NCI-H2171 (cell line): ENCODE measurements at places on chromosomes 7 and 10.

DNA sequence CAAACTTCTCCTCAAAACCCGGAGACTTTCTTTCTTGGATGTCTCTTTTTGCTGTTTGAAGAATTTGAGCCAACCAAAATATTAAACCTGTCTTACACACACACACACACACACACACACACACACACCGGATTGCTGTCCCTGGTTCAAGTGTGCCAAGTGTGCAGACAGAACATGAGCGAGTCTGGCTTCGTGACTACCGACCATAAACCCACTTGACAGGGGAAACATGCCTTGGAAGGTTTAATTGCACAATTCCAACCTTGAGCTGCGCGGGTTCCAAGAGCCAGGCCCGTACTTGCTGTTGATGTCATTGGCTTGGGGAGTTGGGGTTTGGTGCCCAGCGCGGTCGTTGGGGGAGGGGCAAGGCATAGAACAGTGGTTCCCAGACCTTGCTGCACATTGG lies 1.7 kb downstream of the EGFR start:
- no peak for DNase-seq

- DNase-seq = no peak
These were observed at the start of gene MYO1G for GRCh38 chr7:44978511-44979366. MYO1G (minus strand) TSS chr7:44979015; CDS start chr7:44978961, 54 bp downstream.

GRCh38 chr7:90597563-90598253 lies 1.6 kb downstream of the CDK14 start:
- DNase-seq = no peak

- no peak for DNase-seq
These were observed 660.1 kb upstream of the AUTS2 start for GRCh38 chr7:68938151-68938550.

GRCh38 chr7:47758546-47758945 lies 176.6 kb upstream of the TNS3 start:
- DNase-seq = no peak

- DNase-seq = no peak
These were observed 64.3 kb downstream of the STEAP1B start for GRCh38 chr7:22435720-22436119.

DNA sequence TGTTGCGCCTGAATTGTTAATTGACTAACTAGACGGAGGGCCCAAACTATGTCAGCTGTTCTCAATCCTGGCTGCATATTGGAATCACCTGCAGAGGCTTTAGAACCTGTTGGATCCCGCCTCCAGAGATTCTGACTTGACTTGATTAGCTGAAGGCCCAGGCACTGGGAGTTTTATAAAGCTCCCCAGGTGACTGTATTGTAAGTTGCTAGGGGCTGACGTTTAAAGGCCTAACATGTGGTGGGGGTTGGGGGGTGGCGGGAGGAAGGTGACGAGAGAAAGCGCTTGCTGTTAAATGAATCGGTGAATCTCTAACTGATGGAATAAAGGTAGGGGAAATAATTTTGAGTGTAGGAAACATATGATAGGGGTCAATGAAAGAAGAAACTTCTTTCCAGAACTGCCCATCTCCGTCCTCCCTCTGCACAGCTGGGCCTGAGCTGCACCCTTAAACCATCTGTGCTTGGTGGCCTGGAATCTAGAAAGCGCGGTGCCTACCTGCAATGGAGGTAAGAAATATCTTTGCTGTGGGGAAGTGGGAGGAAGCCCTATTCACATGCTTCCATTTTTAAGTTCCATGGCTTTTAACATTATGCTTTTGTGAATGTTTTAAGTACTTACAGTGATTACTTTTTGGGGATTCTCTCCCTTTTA lies 225.0 kb upstream of the FAM3C start:
- no peak for DNase-seq

DNA sequence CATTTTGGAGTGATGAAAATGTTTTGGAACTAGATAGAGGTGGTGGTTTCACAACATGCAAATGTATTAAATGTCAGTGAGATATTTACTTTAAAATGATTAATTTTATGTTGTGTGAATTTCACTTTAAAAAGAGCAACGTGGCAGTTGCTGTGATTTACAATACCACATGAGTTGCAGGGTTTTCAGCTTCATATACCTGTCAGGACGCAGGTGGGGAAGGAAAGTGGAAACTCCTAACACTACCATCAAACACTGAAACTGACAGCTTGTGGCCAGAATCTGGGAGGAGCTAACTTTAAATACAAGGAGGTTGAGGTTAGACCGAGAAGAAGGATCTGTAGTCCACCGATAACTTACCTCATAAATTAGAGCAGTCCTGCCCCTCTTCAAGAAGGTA lies 168.9 kb upstream of the TMEM72 start:
- DNase-seq = no peak

DNA sequence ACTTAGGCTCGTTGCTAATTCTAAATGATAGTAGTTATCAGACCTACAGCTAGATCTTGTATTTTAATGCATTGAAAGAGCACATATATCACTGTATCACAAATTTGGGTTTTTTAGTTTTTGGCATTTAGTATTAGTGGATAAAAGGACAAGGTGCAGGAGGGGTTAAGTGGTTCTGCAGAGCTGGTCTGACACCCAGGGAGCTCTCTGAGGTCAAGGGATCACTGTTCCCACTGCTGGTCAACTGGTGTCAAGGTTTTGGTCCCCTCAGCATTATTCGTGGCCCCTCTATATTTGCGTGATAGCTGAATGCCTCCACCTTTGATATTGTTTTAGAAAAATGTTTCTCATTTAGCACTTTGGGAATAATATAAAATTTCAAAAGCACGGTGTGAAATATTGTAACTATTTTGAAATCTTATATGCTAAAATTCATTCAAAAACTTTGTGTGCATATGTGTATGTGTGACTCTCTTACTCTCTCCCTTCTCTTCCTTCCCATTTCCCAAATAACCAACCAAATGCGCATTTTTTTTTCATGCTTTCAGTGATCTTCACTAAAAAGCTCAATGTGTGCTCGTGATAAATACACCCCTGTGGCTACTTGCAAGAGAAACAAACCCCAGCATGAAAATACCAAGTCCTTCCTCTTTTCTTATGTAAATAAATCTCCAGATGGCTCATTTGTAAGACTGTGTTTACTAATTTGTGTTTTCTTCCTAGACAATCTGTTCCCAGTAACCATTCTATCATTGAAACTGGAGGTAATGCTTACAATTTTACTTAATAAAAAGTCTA lies 309.2 kb downstream of the FGFR2 start:
- DNase-seq = no peak

DNA sequence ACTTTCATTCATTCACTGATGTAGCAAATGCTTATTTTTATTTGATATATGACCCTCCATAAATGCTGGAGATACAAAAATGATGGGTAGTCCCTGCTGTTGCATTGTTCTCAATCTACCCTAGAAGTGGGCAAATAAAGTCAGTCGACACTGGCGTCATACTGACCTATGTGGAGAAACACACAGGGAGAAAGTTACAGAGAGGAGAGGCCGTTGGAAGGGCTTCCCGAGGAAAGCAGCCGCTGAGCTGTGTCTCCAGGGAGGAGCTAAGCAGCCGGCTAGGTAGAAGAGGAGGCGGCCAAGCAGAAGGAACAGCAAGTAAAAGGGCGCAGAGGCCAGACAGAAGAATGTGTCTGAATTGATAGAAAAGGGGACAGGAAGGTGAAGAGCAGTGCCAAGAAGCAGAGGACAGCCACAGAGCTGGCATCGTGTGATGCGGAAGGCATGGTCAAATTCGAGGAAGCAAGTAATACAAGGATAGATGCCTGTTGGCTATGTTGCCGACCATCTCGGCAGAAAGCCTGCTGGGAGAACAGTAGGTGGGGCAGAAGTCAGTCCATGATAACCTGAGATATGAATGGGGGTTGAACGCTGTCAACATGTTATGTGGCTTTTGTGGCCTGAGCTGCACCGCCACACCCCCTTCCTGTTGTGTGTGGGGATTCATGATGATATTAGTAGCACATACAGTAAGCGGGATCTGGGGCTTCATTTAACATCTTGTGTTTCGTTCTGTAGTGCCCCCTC lies 25.9 kb downstream of the ST8SIA6 start:
- no peak for DNase-seq

GRCh38 chr10:5168897-5169420 lies 16.0 kb downstream of the AKR1C8 start:
- DNase-seq = no peak

DNA sequence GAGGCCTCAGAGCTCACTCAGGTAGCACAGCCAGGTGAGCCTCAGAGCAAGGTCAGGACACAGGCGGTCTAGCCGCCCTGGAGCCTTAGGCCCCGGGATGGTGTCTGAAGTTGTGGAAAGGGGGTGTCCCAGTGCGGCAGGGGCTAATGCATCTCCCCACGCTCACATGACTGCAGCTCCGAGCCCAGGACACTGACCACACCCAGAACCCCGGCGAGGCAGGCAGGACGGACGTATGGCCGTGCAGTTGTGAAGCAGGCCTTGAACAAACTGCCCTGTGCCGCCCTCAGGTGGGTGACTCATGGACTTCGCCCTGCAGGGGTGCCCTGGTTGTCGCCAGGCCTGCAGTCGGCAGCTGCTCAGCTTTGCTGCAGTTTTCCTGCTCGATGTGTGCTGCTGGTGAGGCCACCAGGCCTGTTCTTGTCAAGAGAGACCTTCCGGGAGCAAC lies 5.0 kb upstream of the PRKAR1B start:
- DNase-seq = peak; percentile 76

DNA sequence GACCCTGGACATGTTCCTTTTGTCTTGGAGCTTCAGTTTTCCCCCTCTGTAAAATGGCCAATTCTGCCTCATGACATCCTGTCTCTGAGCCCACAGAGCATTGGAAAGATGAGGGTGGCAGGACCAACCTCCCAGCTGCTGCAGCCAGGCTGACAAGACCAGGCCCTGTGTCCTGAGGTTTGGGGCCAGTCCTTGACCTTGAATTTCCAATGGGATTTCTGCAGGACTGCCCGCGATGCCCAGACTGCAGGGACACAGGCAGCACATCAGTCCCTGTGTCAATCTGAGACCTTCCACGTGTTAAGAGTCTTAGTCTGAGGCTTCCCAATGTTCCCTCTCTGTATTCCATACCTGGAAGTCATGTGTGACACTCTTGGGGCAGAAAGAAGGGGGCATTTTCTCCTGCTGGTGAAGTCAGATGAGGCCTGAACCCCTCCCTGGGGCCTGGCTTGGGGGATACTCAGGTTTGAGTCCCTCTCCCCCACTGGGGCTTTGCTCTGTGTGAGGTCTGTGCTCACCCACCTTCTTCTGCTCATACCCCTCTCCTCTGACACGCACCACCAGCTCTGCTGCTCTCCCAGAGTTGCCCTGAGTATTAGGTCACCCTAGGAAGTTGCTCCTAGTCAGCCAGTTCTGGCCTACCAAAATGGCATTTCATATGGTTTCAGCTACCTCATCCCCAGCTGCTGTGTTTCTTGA lies 79.2 kb downstream of the ADCY1 start:
- no peak for DNase-seq

- DNase-seq = no peak
These were observed 39.9 kb upstream of the HDAC9 start for GRCh38 chr7:18455606-18456005.

DNA sequence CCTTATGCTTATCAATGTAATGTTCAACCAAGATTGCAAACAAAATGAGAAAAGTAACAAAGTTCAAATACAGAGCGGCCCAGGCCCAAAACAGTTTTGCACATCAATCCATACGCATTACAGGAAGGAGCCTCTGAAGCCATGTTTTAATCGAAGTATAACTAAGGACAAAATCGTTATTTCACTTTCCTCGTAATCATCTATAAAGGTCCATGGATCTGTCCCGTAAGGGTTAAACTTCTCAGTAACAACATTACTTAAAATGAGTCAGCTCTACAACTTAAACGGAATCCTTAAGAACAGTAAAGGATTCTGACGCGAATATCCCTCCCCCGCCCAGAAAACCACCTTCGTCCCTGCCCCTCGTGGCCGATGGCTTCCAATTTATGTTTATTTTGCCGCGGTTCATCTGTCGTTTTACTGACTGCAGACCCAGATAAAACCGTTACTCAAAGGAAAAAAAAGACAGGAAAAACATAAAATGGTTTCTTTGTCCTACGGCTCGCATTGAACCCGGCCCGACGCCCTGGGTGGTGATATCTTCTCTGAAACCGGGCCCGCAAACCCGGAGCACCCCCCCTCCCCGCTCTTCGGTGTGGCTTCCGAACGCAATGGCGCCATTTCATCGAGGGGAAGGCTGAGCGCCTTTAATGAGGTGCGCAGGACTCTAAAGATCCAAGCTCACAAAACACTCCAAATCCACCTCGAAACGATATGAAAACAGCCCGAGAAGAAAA lies 1.1 kb downstream of the HNRNPA2B1 start:
- DNase-seq = peak; percentile 41

- no peak for DNase-seq
These were observed 127.8 kb upstream of the NPSR1 start for GRCh38 chr7:34530259-34530658.

GRCh38 chr10:3955493-3955892 lies 170.5 kb upstream of the KLF6 start:
- DNase-seq = no peak

DNA sequence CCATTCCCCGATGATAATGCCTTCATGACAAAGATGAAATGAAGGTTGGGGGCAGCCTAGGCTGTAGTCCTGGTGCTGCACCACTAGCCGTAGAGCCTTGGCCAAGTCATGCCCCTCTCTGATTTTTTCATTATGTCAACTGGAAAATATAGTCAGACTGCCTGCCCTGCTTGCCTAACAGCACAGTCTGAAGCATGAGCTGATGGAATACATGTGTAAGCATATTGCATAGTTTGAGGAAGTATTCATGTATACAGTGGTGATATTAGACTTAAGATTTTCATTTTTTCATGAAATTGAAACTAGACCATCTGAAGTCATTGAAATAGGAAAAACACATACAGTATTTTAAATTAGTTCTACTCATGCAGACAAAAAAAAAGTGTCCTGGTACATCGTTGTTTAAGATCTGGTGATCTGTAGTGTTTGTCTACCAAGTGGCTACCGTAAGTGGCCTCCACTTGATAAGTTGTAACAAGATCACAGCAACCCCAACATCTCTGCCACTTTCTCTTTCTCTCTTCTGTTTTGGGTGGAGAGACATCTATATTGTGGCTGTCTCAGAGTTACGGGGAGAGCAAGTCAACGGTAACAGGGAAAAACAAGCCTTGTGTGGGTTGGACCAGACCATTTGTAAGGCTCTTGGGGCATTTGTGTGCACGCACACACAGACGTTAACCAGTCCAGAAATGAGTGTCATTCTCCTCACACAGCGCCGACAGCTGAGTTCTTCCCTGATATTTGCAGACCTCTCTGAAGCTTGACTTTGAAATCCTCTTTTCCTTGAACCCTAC lies 716.6 kb upstream of the GALNT17 start:
- DNase-seq = no peak

DNA sequence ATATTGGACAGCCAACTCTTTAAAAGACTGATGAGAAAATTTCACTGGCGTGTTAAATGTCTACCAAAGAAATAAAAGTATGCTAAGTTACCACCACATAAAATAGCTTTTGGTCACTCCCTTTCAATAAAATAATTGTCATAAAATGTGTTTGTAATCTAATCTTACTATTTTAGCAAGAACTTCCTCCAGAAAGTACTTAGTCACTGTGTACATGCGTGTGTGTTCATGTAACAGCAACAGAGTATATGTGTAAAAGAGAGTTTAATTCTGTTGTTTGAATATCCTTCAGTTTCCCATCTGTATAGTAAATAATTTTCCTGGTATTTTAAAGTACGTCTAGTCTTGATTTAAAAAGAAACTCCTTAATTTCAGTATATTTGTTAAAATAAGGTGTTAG lies 35.0 kb upstream of the WASL start:
- no peak for DNase-seq

- DNase-seq = no peak
These were observed 65.3 kb downstream of the NPSR1 start for GRCh38 chr7:34723338-34723737.

- no peak for DNase-seq
These were observed 3.4 kb downstream of the AOC1 start for GRCh38 chr7:150855476-150856302.
